ENCODE measurements at places on chromosomes 4 and X.

DNA sequence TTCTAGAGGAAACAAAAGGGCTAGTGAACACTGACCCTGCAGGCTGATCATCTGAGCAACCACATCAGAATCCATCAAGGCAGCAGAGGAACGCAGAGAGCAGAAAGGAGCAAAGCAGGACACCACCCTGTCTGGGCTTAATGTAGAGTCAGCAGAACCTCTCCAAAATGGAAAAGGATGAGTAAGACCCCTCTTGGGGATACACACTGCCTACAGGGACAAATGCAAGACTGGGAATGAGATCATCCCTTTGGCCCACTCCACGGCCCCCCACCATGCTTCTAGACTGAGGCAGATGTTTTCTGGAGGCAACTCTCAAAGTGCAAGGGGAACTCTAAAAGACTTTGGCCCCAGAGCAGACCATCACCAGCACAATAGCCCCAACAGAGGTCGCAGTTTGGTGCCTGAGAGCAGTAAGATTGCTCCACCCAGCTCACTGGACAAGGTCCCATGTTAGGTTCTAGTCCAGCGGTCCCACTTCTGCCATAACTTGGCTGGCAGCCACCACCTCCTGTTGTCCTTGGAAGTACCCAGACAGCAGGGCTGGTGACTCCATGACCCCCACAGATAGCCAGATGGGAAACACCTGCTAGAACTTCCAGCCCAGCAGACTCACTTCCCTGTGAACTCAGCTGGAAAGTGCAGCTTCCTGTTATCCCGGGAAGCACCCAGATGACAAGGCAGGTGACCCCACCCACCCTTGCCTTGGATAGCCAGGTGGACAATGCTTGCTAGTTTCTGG lies 372.7 kb downstream of the INPP4B start:
- DNase-seq = no peak

DNA sequence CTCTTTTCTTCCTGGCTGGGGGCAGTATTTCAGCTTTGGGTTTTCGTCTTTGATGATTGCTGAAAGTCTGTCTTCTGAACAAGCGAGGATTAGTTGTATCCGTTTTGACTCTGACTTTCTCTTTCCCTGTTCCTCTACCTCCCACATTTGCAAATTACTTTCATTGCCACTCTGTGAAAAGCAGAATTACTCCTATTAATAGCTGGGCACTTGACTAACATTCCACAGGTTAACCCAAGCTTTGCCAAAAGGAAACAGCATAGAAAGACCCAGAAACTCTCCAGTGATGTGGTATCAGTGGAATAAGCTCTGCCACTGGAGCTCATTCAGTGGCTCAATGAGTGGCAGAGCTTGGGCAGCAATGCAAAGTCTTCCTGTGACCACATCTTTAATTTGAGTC lies 238.9 kb downstream of the PALLD start:
- no peak for DNase-seq

GRCh38 chr4:145734576-145735346 lies 54.8 kb downstream of the C4orf51 start:
- peak; percentile 97 for DNase-seq

DNA sequence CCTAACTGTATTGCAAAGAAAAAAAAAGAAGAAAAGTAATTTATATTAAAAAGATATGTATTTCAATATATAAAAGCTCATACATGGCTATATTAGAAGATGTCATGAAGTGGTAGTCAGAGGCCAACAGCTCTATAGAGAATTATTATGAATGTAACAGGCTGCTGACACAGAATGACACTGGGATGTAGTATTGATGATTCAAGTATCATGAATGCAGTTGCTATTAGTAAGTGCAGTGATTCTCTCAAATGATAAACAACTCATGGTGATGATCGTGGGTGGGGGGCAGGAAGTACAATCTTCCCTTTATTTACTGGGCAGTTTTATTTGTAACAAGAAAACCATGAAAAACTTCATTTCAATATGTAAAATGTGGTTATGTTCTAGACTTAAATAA lies 124.6 kb downstream of the COL4A6 start:
- DNase-seq = no peak

GRCh38 chr4:140297221-140297570 lies 76.2 kb upstream of the SCOC start:
- DNase-seq = peak; percentile 48

DNA sequence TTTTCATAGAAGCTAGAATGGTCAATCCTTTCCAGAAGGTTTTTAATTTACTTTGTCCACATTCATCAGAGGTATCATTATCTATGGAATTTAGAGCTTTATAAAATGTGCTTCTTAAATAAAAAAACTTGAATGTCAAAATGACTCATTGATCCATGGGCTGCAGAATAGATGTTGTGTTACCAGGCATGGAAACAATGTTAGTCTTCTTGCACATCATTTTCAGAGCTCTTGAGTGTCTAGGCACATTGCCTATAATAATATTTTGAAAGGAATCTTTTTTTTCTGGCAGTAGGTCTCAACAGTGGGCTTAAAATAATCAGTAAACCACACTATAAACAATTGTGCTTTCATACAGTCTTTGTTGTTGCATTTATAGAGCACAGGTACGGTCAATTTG lies 200.3 kb downstream of the FAT4 start:
- DNase-seq = no peak

DNA sequence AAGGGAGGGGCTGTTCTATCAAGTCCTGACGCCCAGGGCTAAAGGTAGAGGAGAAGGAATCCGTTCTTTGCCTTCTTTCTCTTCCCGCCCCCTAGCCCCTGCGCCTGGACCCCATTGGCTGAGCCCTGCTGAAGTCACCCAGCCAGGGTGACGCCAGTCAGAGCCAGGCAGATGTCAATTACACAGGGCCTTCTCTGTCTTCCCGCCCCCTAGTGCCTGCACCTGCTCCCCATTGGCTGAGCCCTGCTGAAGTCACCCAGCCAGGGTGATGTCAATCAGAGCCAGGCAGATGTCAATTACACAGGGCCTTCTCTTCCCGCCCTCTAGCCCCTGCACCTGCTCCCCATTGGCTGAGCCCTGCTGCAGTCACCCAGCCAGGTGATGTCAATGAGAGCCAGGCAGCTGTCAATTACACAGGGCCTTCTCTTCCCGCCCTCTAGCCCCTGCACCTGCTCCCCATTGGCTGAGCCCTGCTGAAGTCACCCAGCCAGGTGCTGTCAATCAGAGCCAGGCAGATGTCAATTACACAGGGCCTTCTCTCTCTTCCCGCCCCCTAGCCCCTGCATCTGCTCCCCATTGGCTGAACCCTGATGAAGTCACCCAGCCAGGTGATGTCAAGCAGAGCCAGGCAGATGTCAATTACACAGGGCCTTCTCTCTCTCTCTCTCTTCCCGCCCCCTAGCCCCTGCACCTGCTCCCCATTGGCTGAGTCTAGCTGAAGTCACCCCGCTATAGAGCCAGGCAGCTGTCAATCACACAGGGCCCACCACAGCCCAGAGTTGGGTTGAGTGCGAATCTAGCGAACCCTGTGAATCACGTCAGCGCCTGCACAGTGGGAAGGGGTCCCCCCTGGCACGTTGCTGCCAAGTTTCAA lies 46.4 kb downstream of the ASMT start:
- no peak for DNase-seq

GRCh38 chr4:100098011-100098545 lies 92.2 kb downstream of the DDIT4L start:
- peak; percentile 76 for DNase-seq

DNA sequence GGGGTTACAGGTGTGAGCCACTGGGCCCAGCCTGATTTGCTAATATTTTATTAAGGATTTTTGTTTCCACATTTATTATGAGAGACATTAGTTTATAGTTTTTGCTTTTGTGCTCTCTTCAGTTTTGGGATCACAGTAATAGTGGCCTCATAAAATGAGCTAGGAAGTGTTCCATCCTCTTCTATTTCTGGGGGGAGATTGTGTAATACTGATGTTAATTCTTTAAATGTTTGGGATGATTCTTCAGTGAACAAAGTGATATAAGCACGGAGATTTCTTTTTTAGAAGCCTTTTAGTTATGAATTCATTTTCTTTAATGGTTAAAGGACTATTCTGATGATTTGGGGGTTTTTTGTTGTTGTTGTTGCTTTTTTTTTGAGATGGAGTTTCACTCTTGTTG lies 41.3 kb downstream of the RBMX start:
- no peak for DNase-seq
